ENCODE measurements at places on chromosomes 11 and 22.

GRCh38 chr11:30120045-30120589 lies 103.3 kb upstream of the KCNA4 start:
- no peak for DNase-seq

DNA sequence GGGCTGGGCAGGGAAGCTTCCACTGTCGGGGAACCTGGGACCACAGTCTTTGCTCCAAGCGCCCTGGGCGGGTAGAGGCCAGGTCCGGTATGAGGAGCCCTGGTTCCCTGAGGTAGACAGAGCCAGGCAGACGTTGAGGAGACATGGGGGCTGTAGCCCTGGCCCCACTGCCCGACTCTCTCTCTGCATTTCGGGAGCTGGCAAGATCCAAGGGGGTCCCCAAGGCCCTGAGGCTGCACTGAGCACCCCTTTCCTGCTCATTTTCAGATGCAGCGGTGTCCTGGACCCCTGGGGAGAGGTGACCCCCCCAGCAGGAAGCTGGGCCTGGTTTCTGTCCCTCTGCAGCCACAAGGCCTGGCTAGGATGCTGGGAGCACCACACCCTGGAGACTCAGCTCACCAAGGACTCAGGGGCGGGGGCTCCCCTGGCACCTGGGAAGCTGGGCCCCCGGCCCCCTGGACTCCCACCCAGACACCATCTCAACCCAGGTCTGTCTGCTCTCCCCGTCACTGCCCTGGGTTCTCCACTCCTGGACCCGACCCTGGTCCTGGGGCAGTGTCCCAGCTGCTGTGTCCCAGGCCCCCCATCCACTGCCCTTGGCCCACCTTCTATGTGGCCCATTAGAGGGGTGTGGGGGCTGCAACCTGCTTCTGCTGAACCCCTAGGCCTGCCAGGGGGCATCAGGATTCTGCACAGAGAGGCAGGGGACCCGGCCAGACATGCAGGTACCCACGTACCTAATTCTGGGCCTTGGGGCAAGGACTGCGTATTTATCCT lies 15.0 kb upstream of the MUC6 start:
- DNase-seq = no peak

DNA sequence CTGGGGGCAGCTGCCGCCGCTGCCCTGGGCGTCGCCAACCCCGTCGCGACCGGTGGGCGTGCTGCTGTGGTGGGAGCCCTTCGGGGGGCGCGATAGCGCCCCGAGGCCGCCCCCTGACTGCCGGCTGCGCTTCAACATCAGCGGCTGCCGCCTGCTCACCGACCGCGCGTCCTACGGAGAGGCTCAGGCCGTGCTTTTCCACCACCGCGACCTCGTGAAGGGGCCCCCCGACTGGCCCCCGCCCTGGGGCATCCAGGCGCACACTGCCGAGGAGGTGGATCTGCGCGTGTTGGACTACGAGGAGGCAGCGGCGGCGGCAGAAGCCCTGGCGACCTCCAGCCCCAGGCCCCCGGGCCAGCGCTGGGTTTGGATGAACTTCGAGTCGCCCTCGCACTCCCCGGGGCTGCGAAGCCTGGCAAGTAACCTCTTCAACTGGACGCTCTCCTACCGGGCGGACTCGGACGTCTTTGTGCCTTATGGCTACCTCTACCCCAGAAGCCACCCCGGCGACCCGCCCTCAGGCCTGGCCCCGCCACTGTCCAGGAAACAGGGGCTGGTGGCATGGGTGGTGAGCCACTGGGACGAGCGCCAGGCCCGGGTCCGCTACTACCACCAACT lies 1.0 kb downstream of the FUT4 start:
- DNase-seq = no peak

GRCh38 chr11:68146010-68146540 lies 24.9 kb upstream of the CHKA start:
- DNase-seq = no peak

DNA sequence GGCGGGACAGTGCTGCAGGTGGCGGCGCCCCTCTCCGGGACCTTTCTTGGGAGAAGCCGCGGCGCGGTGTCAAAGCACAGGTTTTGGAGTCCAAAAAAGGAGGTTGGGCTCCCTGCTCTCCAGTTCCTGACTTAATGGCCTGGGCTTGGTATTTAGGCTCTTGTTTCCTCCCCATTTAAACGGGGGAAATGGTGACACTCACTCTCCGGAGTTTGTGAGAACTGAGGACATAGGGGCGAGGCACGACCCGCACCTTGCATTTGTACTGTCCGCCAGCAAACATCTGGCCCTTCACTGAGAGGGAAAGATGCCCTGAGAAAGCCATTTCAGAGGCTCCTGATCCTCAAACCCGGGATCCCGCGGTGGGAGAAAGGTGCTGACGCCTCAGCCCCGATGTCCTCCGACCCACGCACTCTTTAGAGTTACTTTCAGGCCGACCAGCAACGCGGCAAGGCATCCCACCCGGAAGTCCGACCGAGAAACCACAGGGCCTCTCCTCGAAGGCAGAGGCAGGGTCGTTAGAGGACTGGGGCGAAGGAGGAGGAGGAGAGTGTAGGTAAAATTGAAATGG lies 2.9 kb upstream of the WDR74 start:
- no peak for DNase-seq

DNA sequence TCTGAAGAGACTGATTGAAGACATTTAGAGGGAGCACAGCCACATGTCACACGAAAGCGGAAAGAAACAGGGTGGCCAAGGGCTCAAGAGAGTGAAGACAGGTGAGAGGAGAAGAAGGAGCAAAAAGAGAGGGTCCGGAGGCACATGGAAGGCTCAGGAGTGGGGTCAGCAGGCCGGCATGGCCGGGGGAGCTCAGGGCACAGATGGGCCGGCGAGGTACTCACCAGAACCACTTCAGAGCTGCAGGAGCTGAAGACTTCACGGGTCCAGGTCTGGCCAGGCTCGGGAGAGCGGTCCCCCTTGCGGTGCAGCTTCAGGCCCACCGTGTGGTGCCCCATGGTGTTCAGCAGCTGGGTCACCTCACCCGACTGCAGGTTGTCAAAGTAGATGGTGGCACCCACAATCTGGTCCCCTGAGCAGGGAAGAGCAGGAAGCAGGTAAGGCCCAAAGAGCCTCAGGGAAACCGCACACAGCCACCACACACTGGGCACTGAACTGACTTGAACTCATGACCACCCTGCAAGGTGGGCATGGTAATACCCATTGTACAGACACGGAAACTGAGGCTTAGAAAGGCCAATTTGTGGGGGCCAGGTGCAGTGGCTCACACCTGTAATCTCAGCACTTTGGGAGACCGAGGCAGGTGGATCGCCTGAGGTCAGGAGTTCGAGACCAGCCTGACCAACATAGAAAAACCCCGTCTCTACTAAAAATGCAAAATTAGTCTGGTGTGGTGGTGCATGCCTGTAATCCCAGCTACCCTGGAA lies 11.6 kb downstream of the AHNAK start:
- no peak for DNase-seq

- no peak for DNase-seq
These were observed 30.4 kb downstream of the ADAMTS15 start for GRCh38 chr11:130478881-130479280.

- DNase-seq = no peak
These were observed 9.7 kb upstream of the PIWIL4 start for GRCh38 chr11:94557421-94557820.

DNA sequence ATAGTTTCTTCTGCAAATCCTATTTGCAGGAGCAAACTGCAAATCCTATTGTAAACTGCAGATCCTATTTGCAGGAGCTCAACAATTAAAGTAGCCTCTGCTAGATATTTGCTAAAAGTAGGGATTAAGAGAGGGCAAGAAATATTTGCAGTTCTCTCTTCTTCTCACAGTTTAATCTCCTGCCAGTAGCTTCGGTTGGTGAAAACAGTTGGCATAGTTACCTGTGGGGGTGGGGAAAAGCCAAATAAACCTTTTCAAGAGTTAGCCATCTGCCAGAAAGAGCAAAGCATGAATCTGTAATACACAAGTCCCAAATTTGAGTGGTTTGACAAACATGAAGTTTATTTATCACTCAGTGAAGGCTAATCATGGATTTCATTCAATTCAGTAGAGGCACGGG lies 942.5 kb downstream of the JRKL start:
- DNase-seq = no peak

- no peak for DNase-seq
These were observed 1.4 kb downstream of the KCNC1 start for GRCh38 chr11:17735818-17736578.

- no peak for DNase-seq
These were observed 29.7 kb upstream of the TIMP3 start for GRCh38 chr22:32771756-32772155.

DNA sequence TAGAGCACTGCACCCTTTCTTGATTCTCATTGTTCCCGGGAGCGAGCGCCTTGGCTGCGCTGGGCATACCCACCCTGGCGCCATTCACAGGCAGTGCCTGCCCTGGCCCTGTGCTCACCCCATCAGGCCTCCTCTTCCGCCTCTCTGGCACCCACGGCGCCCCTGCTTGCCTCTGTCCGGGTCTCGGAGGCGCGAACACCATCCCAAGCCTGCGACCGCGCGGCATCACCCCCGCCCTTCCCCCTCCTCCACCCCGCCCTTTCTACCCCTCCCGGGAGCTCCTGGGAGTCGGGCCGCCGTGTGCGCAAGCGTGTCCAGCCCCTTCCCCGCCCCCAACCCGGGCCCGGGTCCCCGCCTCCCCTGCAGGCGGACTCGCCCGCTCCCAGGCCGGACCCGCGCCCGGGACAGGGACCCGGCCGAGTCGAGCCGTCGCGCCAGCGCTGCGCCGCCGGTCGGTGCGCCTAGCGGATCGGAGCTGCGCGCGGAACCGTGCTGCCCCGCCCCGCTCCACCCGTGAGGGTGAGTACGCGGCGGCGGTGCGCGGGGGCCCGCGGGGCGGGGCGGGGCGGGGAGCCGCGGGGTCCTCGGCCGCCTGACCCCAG lies at the start of gene ST3GAL4:
Gene ST3GAL4 (plus strand): TSS at position 363 of the 602 bp plus-strand sequence. CDS start 50,470 bp downstream, outside the sequence.
- no peak for DNase-seq

DNA sequence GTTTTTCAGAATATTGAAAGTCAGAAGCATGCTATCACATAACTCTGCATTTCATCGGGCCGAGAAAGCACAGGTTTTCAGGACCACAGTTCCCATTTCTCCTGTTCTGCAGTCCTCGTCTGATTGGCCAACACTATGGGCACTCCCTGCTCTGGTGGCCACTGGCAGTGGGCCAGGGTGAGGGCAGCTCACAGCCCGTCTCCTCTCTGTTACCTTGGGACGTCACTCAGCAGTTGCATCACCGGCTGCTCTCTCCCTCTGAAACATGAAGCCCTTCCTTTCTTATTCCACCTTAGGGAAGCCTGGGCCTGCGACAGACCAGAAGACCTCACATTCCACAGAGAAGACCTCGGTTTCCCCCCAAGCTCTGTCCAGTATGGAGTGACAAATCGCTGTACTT lies 11.4 kb upstream of the MICAL3 start:
- no peak for DNase-seq

DNA sequence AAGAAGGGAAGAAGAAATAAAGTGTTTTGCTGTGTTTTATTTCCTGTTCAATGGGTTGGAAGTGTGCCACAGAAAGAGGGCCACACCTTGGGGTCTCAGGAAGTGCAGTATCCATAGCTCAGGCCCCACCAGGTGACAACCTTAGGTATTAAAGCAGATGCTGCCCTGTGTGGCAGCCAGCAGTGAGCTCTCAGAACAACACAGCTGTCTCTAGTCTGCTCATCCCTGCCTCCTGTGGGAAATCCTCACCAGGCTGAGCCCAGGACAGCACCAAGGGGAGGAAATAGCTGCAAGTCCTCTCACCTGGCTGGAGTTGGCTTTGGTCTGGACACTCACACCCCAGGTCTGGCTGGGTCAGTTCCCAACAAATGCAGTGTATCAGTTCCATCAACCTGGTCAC lies 25.1 kb downstream of the ARL14EP start:
- DNase-seq = no peak

- DNase-seq = no peak
These were observed 32.6 kb downstream of the LMO2 start for GRCh38 chr11:33859306-33859705.

DNA sequence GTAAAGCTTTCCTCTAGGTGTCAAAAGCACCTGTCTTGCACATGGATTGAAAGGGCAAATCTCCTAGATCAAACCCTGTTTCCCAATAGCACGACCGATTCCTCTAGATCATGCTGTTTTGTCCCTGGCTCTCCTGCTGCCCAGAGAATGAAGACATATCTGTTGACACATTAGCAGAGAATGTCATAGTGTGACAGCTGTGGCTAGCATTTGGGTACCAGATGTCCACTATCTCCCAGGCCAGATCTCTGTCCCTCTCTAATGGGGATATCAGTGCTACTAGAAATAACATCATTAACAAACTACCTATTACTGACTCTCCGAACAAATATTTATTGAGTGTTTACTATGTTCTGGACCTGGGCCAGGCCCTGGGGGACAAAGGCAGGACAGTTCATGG lies 72.4 kb upstream of the ISX start:
- DNase-seq = no peak

DNA sequence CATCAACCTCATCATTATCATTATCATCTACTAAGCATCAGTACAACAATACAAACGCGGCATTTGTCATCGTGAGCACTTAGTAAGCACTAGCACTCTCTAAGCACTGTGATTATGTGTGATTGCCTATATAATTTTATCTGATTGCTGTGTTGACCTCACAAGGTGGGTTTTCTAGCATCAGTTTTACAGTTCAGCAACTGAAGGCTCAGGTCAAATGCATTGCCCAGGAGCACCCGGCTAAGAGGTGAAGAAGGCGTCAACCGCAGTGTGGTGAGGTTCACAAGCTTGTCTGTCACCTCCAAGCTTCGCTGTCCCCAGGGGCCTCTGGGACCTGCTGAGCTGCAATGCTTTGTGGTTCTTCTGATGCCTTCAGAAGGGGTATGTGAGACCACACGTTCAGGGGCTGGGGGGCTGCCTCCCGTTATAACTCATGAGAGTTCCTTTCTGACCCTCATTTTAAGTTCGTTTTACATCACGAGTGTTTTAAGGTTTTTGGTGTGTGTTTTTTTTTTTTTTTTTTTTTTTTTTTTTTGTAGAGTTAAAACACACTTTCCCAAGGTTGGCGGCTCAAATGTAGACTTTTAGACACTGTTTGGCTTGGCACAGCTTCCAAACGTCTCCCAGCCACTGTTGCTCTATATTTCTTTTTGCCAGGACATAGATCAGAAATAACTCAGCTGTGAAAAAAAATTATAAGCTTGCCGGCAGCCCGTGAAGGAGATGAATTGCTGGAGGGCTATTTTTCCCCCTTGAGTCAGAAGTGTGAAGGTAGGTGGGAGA lies 33.8 kb upstream of the SCUBE1 start:
- no peak for DNase-seq

DNA sequence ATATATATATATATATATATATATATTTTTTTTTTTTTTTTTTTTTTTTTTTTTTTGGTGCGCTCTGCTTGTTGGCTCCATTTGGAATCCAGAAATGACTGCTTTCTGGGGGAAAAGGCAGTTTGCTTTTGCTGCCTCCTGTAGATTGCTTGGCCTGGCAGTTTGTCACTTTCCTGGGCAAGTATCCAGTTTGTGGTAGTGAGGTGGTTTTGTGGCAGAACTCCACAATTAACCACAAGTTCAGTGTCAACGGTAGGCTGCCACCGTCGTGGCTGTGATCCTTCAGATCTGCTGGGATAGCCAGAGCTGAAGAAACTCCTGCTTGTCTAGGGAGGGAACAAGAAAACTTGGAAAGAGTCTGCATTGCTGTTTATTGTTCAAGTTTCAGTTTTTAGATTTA lies 5.0 kb upstream of the PDE3B start:
- no peak for DNase-seq

GRCh38 chr11:16394947-16395346 lies 38.6 kb upstream of the SOX6 start:
- DNase-seq = no peak

- no peak for DNase-seq
These were observed 4.0 kb downstream of the APBB1 start for GRCh38 chr11:6414874-6415328.

- no peak for DNase-seq
These were observed 4.8 kb upstream of the SAA2 start for GRCh38 chr11:18253233-18253632.

GRCh38 chr11:75815345-75816168 lies 547 bp downstream of the UVRAG start:
- DNase-seq = no peak

Data from smooth muscle cell of the brain vasculature (primary cell).